Activated naive CD8-positive, alpha-beta T cell treated with anti-CD3 and anti-CD28 coated beads, Interleukin-2, amount 10 ng/mL, durations not matched to agents 7 days and 5 days (primary cell): ENCODE measurements at places on chromosomes 6 and 20. TPM values are rescaled to one million over a fixed set of nuclear protein-coding genes. Genes with fewer than 3 reads are reported as not detected.

CHRNA4 gene
- not detected for total RNA-seq

- no peak overlapping the region for H3K4me3 ChIP-seq
- no peak overlapping the region for H3K27ac ChIP-seq
- H3K36me3 ChIP-seq, result peaks cover 2% of the 10 kb centered on the region
- H3K4me1 ChIP-seq, result peaks cover 5% of the 10 kb centered on the region
Measured at GRCh38 chr6:34301408-34301807, 52.6 kb upstream of the SMIM29 start.

DNA sequence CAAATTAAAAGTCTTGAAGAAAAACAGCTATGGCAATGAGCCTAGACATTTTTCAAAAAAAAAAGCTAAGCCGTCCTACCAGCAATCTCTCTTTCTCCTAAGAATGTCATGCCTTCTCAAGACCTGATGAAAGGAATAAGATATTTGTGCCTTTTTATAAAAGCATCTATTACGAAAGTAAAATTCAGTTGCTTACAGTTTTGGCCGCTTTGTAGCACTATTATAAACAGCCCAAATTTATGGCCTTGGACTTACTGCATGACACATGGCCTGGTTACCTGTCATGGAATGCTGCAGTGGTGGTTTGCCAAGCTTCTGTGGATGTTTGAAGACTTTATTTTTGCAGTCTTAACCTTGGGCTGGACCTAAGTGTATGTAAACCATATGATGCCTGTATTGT, 22.2 kb upstream of the VAPB start:
- H3K27ac ChIP-seq, result no peak overlapping the region
- DNase-seq, result no peak
- H3K36me3 ChIP-seq, result peaks cover 3% of the 10 kb centered on the region
- no peaks in the 10 kb centered on the region for H3K27me3 ChIP-seq

GRCh38 chr6:146913842-146914488, 290.3 kb upstream of the STXBP5 start:
- no peak for DNase-seq
- H3K4me3 ChIP-seq, result no peak overlapping the region
- peaks cover 3% of the 10 kb centered on the region for H3K27me3 ChIP-seq
- no peak overlapping the region for H3K27ac ChIP-seq
- peaks cover 1% of the 10 kb centered on the region for H3K4me1 ChIP-seq

- peaks cover 46% of the 10 kb centered on the region for H3K36me3 ChIP-seq
- no peaks in the 10 kb centered on the region for H3K27me3 ChIP-seq
- H3K4me3 ChIP-seq, result no peak overlapping the region
- no peak for DNase-seq
- no peak overlapping the region for H3K27ac ChIP-seq
Measured at GRCh38 chr20:45067558-45067957, 33.4 kb downstream of the KCNS1 start.

- DNase-seq, result no peak
- H3K4me1 ChIP-seq, result peaks cover 15% of the 10 kb centered on the region
- no peak overlapping the region for H3K27ac ChIP-seq
- H3K27me3 ChIP-seq, result no peaks in the 10 kb centered on the region
- H3K36me3 ChIP-seq, result peaks cover 43% of the 10 kb centered on the region
- no peak overlapping the region for H3K4me3 ChIP-seq
Measured at GRCh38 chr20:4782378-4782772, 60.7 kb downstream of the PRND start.
